ENCODE measurements at places on chromosomes 16 and 17.

DNA sequence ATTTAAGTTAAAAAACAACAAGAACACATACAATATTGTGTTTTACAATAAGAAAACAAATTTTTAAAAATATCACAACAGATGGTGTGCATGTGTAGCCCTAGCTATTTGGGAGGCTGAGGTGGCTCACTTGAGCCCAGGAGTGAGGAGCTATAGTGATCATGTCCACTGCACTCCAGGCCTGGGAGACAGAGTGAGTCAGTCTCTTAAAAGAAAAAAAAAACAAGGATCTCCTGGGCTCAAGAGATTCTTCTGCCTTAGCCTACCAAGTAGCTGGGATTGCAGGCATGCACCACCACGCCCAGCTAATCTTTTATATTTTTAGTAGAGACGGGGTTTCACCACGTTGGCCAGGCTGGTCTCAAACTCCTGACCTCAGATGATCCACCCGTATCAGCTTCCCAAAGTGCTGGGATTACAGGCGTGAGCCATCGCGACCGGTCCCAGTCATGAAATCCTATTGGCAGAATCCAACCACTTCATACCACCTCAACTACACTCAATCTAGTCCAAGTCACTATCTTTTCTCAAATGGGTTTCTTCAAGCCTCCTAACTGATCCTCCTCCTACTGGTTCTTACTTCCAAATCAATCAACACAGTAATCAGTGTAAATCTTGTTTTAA lies 55.0 kb downstream of the STH start:
- DNase-seq = no peak

DNA sequence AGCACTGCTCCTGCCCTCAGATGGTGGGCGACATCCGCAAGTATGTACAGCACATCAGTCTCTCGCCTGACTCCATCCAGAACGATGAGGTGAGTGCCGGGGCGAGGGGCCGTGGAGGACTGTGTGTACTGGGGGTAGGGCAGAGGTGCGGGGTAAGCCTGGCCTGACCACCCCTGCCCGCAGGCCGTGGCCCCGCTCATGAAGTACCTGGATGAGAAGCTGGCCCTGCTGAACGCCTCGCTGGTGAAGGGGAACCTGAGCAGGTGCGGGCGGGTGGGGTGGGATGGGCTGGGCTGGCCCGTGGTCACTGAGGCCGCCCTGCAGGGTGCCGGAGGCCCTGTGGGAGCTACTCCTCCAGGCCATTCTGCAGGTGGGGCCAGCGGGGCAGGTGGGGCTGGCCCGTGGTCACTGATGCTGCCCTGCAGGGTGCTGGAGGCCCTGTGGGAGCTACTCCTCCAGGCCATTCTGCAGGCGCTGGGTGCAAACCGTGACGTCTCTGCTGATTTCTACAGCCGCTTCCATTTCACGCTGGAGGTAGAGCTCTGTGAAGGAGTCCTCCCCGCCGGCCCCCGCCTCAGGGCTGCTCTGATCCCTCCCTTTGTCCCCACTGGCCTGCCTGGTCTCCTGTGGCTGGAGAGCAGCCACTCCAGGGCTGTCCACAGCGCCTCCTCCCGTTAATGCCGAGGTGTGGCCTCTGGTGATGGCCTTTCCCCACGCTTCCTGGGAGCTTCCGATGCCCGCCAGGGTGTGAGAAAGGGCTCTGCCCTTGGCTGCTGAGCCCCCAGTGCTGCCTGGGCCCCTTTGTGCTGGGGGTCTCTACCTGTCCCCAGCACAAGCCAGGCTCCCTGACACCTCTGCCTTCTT lies 5.0 kb downstream of the TSR3 start:
- DNase-seq = no peak

DNA sequence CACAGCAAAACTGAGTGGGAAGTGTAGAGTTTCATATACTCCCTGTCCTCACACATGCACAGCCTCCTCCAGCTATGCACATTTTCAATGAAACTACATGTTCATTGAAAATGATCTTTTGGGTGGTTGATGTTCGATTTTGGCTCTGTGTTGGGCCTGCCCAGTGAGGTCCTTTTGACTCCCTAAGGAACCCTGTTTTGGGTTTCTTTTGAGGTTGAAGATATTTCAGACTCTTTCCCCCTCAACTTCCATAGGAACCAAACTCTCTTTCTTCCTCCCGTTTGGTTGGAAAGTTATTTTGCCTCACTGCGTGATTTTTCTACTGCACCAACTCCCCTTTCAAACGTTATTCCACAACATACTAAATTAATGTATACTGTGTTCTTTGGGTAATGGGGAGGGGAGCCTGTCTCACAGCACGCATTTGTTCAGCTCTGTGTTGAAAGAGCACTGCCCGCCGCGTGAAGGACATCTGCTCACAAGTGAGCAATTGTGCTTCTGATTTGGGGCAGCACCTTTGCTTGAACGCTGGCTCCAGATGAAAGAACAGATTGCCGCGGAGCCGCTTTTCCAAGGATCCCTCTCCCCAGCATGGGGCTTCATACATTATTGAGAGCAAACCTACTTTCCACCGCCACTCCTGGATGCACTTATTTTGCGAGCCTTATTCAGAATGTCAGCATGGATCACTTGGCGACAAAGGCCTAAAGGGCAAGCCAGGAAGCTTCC lies 385.9 kb downstream of the WWOX start:
- DNase-seq = no peak

- no peak for DNase-seq
These were observed 8.7 kb upstream of the PRKCB start for GRCh38 chr16:23827057-23827456.

- no peak for DNase-seq
These were observed 4.8 kb downstream of the PPP1R9B start for GRCh38 chr17:50145532-50146229.

GRCh38 chr17:17297217-17297616 lies 6.0 kb upstream of the NT5M start:
- DNase-seq = no peak

DNA sequence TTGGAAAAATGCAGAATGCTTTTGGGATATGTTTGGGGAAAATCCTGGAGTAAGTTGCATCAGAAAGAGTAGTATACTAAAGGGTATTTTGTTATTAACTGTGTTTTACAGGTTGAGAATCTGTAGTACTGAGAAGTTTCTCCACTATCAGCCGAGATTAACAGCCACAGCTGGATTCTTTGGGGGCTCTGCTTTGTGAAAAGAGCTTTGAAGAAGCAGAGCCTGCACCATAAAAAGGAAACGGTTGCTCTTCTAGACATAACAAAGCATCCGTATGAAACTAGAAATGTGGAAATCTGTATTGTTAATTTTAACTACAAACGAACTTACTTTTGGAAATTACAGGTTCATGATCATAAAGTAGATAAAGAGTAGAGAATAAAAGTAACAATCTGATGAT lies 5.3 kb downstream of the NLK start:
- DNase-seq = no peak

- peak; percentile 40 for DNase-seq
These were observed 10.9 kb upstream of the C16orf54 start for GRCh38 chr16:29756654-29757053.

GRCh38 chr16:58086381-58087208 lies 42.6 kb downstream of the CFAP20 start:
- no peak for DNase-seq

DNA sequence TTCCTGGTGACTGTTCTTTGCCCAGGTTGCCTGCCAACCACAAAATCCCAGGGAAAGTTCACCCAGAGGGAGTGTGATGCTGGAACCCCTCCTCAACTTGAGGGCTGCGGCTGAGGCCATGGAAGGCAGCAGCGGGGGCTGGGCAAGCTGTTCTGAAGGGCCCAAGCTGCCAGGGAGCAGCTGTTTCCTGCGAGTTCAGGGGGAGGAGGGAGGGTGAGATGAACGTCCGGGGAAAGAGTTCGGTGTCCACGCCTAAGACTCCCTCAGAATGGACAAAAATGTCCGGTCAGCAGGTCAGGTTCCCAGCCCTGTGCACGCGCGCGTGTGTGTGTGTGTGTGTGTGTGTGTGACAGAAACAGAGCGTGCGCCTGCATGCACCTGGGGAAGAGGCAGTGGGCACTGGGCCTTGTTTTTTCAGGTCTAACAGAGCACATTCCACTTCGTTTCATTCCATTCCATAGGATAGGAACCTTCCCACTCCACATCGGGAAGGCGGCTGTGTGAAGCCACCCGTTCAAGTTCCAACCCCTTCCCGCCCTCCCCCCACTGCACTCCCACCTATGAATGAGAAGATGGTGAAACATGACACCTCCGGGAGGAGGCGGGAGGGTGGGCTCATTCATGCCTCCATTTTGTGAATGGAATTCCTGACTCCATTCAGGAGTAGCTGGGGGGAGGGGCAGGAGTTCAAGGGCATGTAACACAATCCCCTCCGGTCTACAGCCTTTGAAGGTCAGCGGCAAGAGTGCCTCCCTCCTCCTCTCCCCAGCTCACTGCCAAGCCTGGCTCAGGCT lies 15.7 kb downstream of the ETV4 start:
- no peak for DNase-seq

GRCh38 chr17:79047291-79047920 lies 23.4 kb downstream of the C1QTNF1 start:
- no peak for DNase-seq

DNA sequence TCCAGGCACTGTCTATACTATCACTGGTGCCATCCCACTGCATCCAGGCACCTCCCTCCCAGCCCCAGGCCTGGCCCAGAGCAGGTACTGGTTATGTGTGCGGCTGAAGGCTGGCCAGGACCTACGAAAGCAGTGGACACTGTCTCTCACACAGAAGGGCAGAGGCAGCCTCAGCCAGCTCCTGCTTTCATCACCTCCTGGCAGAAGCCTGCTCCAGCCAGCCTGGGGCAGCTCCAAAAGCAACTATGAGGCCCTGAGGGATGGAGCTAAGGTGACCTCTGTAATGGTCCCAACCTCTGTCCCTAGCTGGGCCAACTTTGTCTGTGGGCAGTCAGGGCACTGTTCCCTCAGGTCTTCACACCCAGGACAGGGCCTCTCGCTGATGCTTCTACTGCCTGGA lies 18.8 kb downstream of the HSD11B2 start:
- no peak for DNase-seq

DNA sequence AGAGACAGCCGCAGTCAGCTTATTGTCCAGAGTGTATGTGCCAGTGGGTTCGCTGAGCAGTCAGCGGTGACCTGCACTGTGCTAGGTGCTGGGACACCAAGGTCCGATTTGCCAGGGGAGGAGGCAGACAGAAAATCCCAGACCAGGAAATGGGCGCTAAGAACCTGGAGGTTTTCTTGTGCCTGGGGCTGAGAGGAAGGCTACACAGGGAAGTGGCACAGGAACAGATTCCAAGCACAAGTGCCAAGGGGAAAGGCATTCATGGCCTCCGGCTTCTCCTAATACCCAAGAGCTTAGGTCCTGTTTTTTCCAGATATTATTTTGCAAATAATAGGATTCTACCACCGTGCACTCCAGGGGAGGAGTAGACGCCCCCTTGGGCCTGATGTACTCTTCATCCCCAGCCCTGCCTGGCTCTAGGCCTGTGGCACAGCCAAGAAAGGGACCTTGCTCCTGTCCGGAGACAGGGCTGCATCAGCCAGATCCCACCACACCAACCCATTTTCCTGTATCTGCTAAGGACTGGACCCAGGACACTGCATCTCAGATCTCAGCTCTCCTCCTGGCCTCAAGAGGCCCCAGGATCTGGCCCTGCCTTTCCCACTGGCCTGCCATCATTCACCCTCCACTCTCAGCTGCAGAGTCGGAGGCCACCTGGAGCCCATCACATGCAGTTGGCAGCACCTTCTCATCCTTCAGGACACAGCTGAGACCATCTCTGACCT lies 187.2 kb downstream of the NTN1 start:
- no peak for DNase-seq

GRCh38 chr16:87971933-87972332 lies 20.7 kb downstream of the BANP start:
- no peak for DNase-seq

GRCh38 chr16:86408685-86409084 lies 101.6 kb upstream of the FOXF1 start:
- no peak for DNase-seq

- DNase-seq = no peak
These were observed 30.7 kb upstream of the CDH5 start for GRCh38 chr16:66335704-66336329.

DNA sequence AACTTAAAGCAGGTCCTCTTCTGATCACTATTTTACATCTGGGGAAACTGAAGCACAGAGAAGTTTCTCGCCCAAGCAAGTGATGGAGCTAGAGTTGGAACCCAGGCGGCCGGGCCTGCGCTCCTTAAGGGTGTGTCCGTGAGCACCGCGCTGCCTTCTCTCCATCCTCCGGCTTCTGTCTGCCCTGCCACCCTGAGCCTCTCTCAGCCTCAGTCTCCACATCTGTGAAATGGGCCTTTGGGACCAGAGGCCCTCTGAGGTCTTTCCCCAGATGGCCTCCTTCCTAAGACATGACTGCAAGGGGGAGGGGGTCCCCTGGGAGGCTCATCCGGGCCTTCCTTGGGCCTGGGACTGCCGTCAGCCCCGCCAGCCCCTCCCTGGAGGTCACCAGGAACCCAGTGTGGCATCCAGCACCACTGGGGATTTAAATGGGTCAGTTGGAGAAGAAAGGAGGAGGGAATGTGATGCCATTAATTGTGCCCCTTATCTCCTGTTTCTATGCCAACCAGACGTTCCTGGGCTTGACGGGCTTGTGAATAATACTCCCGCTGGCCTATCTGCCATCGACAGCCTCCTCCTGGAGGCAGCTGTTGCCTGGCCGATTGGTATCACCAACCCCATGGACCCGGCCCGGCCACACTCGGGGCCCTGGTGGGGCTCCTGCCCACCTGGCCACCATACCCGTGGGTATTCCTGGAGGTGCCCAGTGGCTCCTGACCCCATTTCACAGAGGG lies 5.1 kb downstream of the ZFPM1 start:
- DNase-seq = no peak

- no peak for DNase-seq
These were observed 825 bp downstream of the SLC4A1 start for GRCh38 chr17:44267165-44267455.

DNA sequence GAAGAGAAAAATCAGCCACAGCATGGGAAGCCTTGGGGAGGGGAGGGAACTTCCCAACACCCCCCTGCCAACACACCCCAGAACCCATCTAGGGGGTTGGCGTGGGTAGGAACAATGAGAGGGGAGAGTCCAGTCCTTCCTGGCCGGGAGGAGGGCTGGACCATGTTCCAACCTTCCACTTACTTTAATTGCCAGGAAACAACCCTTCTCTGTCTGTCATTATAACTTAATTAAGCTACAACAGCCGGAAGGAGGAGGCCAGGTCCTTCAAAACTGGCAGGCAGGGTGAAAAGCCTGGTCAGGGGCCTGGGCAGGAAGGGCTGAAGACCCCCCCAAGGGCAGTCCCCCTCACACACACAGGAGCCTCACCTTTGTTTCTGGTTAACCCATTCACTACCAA lies 447.0 kb downstream of the SOX9 start:
- DNase-seq = no peak

Data from stimulated activated naive CD4-positive, alpha-beta T cell (primary cell).